ENCODE measurements at places on chromosomes 5 and 9. TPM values are rescaled to one million over a fixed set of nuclear protein-coding genes. Genes with fewer than 3 reads are reported as not detected.

DNA sequence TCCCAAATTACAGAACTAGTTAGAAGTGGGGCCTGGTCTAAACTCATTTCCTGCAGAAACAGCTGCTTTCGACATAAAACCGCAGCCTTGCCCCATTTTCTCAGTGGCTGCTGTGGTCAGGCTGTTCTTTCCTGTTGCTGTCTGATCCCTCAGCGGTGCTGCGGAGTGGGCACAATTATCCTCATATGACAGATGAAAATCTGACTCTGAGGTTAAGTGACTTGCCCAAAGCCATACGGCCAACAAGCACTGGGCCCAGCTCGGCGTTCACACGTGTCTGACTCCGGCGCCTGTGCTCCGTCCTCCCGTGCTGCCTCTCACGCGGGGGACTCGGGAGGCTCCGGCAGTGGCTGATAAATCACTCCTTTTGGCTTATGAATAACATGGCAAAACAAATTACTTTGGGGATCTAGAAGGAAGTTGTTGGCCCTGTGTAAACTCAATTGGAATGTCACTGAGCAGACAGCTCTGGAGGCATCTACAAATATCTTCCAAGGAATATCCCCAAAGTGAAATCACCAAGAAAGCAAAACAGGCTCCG is 142.6 kb upstream of the LMX1B start:
- H3K36me3 ChIP-seq = no peaks in the 10 kb centered on the region
- no peaks in the 10 kb centered on the region for H3K27me3 ChIP-seq
- no peak for DNase-seq
- peak overlapping the region; percentile 49 for H3K27ac ChIP-seq

HTR1A gene
- total RNA-seq = not detected

GRCh38 chr5:143231973-143232812 is 171.3 kb downstream of the NR3C1 start:
- H3K27ac ChIP-seq = no peak overlapping the region
- H3K4me3 ChIP-seq = no peak overlapping the region
- DNase-seq = no peak
- H3K36me3 ChIP-seq = no peaks in the 10 kb centered on the region

ALDH1A1 gene
- 77.7 TPM for total RNA-seq

DNA sequence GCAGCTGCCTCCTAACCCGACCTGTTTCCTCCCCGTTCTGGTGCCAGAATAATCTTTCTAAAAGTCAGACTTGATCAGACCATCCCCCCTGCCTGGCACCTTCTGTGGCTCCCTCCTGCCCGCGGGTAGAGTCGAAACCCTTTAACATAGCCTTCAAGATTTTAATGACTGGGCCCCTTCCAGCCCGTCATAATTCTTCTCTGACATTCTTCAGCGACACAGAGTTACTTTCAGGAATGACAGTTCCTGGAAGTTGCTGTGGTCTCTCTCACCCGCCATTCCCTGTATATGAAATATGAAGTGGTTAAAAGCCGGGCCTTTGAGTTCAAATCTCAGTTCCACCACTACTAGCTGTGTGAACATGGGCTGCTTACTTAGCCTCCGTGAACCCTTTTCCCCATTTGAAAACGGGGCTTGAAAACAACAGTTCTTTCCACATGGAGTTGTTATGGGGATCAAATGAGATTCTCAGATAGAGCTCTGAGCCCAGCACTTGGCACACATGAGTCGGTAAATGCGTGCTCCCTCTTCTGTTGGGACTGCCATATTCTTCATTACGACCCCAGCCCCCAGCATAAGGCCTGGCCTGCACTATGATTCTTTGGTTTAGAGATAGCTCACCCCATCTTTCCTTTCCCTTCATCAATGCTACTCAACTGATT is 737 bp downstream of the NANS start:
- no peaks in the 10 kb centered on the region for H3K27me3 ChIP-seq
- DNase-seq = no peak
- no peaks in the 10 kb centered on the region for H3K36me3 ChIP-seq
- H3K4me1 ChIP-seq = peaks cover 39% of the 10 kb centered on the region
- peak overlapping the region; percentile 86 for H3K4me3 ChIP-seq
- peak overlapping the region; percentile 94 for H3K27ac ChIP-seq

DNA sequence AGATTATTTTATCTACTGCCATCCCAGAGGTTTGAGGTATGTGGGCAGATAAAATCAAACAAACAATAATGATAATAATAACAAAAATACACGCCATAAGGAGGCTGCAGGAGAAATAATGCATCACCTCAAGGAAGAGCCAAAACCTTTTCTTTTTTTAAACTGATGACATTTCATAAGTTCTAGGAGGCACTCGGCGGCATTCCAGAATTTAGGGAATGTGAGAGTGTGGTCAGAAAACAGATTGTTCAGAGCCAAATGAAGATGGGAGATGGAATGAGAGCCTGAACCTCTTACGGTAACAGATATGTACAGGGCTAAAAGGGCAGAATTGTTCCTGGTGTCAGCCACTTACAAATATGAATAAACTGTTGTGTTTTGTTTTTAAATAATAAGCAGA is 615.0 kb upstream of the CHD1 start:
- no peaks in the 10 kb centered on the region for H3K36me3 ChIP-seq
- H3K4me1 ChIP-seq = no peaks in the 10 kb centered on the region
- no peak overlapping the region for H3K4me3 ChIP-seq
- DNase-seq = no peak
- no peaks in the 10 kb centered on the region for H3K27me3 ChIP-seq
- H3K27ac ChIP-seq = no peak overlapping the region

- H3K36me3 ChIP-seq = no peaks in the 10 kb centered on the region
- H3K4me3 ChIP-seq = no peak overlapping the region
- H3K27me3 ChIP-seq = no peaks in the 10 kb centered on the region
- DNase-seq = no peak
- no peak overlapping the region for H3K27ac ChIP-seq
Observed at GRCh38 chr5:146797658-146798057, 80.9 kb downstream of the PPP2R2B start.

All from left lung (tissue), 14 donors.